WTC11 (cell line): ENCODE measurements at places on chromosomes 2 and 18.

DNA sequence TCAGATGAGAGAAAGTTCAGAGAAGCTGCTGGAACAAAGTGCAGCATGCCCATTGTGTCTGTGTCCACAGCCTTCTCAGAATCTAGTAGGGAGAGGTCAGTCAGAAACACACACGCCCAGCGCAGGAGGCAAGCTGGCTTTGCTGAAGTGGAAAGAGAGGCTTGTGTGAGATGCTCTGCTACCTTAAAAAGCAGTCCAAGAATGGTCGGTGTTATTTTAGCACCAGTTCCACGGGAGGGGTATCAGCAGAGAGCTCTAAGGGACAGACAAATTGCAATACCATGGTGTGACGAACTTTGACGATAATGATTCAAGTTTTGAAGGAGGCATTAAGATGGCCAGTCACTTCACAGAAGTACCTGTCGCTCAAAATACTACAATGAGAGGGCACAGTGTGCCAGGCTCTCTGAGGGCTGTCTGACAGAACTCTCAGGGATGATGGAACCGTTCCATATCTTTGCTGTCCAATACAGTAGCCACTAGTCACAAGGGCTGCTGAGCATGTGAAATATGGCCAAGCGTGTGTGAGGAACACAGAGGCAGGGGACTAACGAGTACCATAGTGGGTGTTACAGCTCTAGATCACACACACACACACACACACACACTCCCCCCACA is 237.5 kb upstream of the TMEM200C start:
- DNase-seq = no peak

DNA sequence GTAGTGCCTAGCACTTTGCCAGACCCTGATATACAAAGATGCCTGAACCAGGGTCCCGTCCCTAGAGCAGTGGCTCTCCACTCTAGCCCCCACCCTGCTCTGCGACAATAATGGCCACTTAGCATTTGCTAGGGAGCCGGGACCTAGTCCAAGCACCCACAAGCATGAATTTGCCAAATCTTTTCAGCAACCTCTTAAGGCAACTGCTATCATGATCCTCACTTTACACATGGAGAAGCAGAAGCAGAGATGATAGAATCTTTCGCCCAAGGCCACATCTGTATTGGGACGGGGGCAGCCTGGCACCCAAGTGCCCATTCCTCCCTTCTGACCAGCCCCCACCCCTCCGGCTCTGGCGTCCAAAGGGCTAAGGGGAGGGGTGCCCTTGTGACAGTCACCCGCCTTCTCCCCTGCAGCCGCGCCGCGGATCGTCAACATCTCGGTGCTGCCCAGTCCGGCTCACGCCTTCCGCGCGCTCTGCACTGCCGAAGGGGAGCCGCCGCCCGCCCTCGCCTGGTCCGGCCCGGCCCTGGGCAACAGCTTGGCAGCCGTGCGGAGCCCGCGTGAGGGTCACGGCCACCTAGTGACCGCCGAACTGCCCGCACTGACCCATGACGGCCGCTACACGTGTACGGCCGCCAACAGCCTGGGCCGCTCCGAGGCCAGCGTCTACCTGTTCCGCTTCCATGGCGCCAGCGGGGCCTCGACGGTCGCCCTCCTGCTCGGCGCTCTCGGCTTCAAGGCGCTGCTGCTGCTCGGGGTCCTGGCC is 13.0 kb downstream of the SIGLEC15 start:
- DNase-seq = no peak

GRCh38 chr2:220277445-220277975 is 650.1 kb downstream of the SLC4A3 start:
- DNase-seq = no peak

DNA sequence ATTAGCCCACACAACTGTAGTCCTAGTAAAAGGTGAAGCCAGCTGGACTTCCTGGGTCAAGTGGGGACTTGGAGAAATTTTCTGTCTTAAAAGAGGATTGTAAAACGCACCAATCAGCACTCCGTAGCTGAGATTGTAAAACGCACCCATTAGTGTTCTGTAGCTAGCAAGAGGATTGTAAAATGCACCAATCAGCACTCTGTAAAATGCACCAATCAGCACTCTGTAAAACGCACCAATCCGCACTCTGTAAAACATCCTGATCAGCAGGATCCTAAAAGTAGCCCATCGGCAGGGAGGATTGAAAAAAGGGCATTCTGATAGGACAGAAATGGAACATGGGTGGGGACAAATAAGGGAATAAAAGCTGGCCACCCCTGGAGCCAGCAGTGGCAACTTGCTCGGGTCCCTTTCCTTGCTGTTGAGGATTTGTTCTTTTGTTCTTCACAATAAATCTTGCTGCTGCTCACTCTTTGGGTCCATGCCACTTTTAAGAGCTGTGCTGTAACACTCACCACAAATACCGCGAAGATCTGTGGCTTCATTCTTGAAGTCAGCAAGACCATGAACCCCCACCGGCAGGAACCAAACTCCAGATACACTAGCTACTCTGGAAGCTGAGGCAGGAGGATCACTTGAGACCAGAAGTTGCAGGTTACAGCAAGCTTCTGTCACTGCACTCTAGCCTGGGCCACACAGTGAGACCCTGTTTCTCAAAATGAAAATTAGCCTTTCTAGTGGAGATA is 102.6 kb downstream of the HS6ST1 start:
- DNase-seq = no peak

DNA sequence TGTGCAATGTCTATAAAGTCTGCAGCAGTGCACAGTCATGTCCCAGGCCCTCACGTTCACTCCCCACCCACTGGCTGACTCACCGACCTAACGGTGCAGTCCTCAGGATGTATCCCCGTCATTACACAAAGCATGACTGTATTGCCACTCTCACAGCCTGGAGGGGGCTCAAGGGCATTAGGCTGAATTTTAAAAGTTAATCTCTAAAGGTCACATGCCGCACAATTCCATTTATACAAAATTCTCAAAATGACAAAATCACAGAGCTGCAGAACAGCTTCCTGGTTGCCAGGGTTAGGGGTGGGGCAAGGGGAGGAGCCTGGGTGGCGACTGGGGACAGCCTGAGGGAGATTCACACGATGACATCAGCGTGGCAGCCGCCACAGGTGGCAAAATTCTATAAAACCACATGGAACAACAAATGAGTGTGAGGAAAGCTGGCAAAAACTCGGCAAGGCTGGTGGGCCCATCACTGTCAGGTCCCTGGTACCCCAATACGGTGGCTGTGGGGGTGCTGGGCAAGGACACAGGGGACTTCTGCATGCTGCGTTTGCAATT is 97.6 kb downstream of the NDUFA10 start:
- DNase-seq = no peak

- peak; percentile 40 for DNase-seq
Observed at GRCh38 chr18:48711651-48712486, 173.0 kb downstream of the CTIF start.
